ENCODE measurements at places on chromosomes 11 and 22. TPM values are rescaled to one million over a fixed set of nuclear protein-coding genes. Genes with fewer than 3 reads are reported as not detected.

DNA sequence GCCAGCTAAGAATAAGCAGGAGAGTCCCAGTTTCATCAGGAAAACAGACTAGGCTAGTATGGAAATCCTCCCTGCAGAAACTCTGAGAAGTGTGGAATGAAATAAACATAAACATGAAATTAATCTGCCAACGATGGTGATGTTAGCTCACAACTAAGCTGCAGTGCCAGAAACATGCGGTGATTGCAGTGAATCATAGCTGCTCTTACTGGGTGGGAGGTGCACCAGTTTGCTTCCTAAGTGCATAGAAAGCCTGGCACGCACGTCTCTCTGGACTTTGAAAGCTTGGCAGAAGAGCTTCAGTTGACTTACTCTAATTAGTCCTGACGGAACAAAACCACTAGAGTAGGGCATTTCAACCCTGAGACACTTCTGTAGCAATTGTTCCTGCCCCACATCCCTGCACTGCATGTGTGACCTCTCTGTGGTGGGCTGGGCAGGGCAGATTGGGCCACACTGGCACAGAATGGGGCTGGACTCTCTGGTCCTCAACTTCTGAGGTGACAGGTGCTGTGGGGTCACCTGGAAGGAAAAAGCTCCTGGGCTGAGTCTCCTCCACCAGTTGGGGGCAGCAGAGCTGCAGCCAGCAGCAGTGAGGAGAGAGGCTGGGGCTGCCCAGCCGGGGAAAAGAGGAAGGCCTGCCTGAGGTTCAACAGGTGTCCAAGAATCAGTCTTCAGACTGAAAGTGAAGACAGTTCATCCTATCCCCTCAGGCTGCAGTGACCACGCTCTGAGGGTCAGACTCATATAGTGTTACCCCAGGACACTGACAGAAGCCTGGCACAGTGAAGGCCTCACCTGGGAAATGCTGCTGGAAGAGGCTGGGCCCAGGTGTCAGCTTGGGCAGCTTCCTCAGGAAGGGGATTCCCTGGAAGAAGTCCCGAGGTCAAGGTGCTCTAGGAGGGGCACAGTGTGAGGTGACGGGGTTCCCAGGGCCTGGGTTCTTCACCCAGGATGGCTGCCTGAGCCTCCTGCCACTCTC is 40.5 kb downstream of the GGTLC2 start:
- H3K27ac ChIP-seq, result no peak overlapping the region
- no peaks in the 10 kb centered on the region for H3K27me3 ChIP-seq
- no peak for DNase-seq
- no peaks in the 10 kb centered on the region for H3K36me3 ChIP-seq

GRCh38 chr22:48495751-48496080 is 1332.0 kb downstream of the BRD1 start:
- no peaks in the 10 kb centered on the region for H3K27me3 ChIP-seq
- no peak overlapping the region for H3K27ac ChIP-seq
- no peaks in the 10 kb centered on the region for H3K36me3 ChIP-seq
- no peak overlapping the region for H3K4me3 ChIP-seq

- no peak for DNase-seq
- H3K27ac ChIP-seq, result no peak overlapping the region
- no peaks in the 10 kb centered on the region for H3K27me3 ChIP-seq
- no peaks in the 10 kb centered on the region for H3K36me3 ChIP-seq
- no peak overlapping the region for H3K4me3 ChIP-seq
Observed at GRCh38 chr11:66047541-66048365, 1.2 kb downstream of the GAL3ST3 start.

DNA sequence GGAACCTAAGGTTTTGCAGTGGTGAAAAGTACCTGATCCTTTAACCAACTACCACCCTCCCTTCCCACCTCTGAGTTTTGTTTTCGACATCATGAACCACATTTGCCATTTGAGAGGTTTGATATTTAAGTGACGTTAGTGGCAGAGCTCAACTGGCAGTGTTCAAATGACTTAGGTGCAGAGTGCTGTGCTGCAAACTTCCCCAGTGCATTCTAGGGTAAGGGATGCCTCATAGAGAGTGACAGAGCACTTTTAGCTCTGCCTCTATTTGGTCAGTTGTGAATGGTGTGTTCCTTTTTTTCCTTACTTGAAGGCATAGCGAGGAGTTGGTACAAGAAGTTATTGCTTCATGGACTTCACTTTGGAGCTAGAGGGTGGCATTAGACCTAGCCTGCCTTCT is 9.4 kb downstream of the BMAL1 start:
- H3K27me3 ChIP-seq, result no peaks in the 10 kb centered on the region
- H3K4me3 ChIP-seq, result no peak overlapping the region

GRCh38 chr11:68541991-68542390 is 81.4 kb downstream of the PPP6R3 start:
- no peaks in the 10 kb centered on the region for H3K27me3 ChIP-seq
- DNase-seq, result no peak
- no peak overlapping the region for H3K27ac ChIP-seq
- H3K4me1 ChIP-seq, result peaks cover 22% of the 10 kb centered on the region
- no peak overlapping the region for H3K4me3 ChIP-seq

DNA sequence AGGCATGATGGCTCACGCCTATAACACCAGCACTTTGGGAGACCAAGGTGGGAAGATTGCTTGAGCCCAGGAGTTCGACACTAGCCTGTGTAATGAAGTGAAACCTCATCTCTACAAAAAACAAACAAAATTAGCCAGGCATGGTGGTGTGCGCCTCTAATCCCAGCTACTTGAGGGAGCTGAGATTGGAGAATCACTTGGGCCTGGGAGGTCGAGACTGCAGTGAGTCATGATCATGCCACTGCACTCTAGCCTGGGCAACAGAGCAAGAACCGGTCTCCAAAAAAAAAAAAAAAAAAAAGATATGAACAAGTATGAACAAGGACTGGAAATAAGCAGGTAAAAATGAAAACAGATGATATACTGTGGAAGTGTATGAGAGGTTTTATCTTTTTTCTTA is 54.1 kb upstream of the SOX6 start:
- H3K4me3 ChIP-seq, result no peak overlapping the region
- no peaks in the 10 kb centered on the region for H3K27me3 ChIP-seq
- H3K36me3 ChIP-seq, result no peaks in the 10 kb centered on the region
- H3K27ac ChIP-seq, result no peak overlapping the region

GRCh38 chr11:23555085-23555484 is 694.8 kb upstream of the CCDC179 start:
- no peaks in the 10 kb centered on the region for H3K4me1 ChIP-seq
- H3K4me3 ChIP-seq, result no peak overlapping the region
- DNase-seq, result no peak
- no peaks in the 10 kb centered on the region for H3K36me3 ChIP-seq
- no peaks in the 10 kb centered on the region for H3K27me3 ChIP-seq

- no peak for DNase-seq
- no peak overlapping the region for H3K27ac ChIP-seq
- H3K4me3 ChIP-seq, result no peak overlapping the region
- no peaks in the 10 kb centered on the region for H3K27me3 ChIP-seq
- no peaks in the 10 kb centered on the region for H3K36me3 ChIP-seq
- peaks cover 25% of the 10 kb centered on the region for H3K4me1 ChIP-seq
Observed at GRCh38 chr22:42641801-42642413, 1.5 kb upstream of the ATP5MGL start.

- no peak for DNase-seq
- no peaks in the 10 kb centered on the region for H3K27me3 ChIP-seq
- H3K27ac ChIP-seq, result no peak overlapping the region
- H3K4me3 ChIP-seq, result no peak overlapping the region
Observed at GRCh38 chr11:36498721-36499120, 11.4 kb downstream of the TRAF6 start.

GRCh38 chr11:70913715-70914231 is 338.6 kb downstream of the SHANK2 start:
- no peak overlapping the region for H3K4me3 ChIP-seq
- no peaks in the 10 kb centered on the region for H3K27me3 ChIP-seq
- no peaks in the 10 kb centered on the region for H3K4me1 ChIP-seq
- no peak for DNase-seq
- no peaks in the 10 kb centered on the region for H3K36me3 ChIP-seq

- H3K4me3 ChIP-seq, result no peak overlapping the region
- no peak for DNase-seq
- peaks cover 69% of the 10 kb centered on the region for H3K4me1 ChIP-seq
- H3K27me3 ChIP-seq, result no peaks in the 10 kb centered on the region
- H3K27ac ChIP-seq, result no peak overlapping the region
- H3K36me3 ChIP-seq, result peaks cover 46% of the 10 kb centered on the region
Observed at GRCh38 chr11:60993615-60994014, 22.1 kb downstream of the CD6 start.

DNA sequence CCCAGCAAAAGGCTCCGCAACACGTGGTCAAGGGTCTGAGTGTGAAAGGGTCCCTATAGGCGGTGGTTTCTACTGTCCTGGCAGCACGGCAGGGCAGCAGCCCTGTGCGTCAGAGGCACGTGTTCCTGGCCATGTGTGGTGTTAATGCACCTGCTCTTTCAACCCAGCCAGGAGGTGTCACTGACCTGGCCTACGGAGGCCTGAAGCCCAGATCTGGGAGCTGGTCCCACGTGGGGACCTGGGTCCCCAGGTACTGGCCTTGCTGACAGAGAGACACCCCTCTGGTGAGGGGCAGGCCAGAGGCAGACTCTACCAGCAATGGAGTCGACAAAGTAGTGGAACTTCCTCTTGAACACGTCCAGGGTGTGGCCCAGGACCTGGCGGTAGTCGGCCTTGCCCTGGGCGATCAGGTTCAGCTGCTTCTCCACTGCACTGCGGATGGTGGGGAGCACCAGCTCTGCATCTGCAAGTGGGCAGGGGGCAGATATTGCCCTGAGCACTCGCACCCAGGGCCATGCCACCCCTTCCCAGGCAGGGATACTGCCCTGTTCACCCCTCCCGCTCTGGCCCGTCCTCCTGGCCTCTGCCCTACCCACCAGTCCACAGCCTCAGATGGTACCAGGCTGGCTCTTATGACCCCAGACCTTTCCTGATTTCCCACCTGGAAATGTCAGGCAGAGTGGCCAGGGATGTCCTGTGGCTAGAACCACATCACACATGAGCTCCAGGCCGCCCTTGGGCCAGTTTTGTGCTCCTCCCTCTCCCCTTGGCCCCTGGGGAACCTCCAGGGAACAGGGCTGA is 6.8 kb upstream of the PPM1F start:
- H3K4me3 ChIP-seq, result no peak overlapping the region
- H3K27me3 ChIP-seq, result no peaks in the 10 kb centered on the region
- DNase-seq, result no peak
- no peaks in the 10 kb centered on the region for H3K4me1 ChIP-seq
- peaks cover 22% of the 10 kb centered on the region for H3K36me3 ChIP-seq
- H3K27ac ChIP-seq, result no peak overlapping the region

DNA sequence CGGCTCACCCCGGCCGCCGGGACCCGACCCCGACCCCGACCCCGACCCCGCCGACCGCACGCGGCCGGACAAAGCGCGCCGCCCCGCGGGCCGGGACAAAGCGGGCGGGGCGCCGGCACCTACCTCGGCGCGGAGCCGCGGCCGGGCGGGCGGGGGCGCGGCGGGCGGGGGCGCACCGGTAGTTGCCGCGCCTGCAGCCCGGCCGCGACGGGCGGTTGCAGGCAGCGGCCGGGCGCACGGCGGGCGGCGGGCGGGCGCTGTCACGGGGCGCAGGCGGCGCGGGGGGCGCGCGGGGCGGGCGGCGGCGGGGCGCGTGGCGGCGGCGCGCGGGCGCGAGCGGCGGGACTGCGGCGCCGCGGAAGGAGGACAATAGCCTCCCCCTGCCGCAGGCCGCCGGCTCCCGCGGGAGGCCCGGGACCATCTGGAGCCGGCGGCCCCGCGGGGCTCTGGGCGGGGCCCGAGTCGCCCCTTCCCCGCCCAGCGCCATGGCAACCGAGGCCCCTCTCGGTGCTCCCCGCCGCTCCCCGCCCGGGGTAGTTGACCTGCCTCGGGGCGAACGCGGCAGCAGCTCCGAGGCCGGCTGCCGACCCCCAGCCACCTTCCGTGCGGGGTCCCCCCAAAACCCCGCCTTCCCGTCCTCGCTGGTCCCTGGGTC is 851 bp downstream of the SPTBN2 start:
- H3K4me3 ChIP-seq, result no peak overlapping the region
- H3K36me3 ChIP-seq, result no peaks in the 10 kb centered on the region
- H3K27me3 ChIP-seq, result peaks cover 35% of the 10 kb centered on the region
- DNase-seq, result no peak

DNA sequence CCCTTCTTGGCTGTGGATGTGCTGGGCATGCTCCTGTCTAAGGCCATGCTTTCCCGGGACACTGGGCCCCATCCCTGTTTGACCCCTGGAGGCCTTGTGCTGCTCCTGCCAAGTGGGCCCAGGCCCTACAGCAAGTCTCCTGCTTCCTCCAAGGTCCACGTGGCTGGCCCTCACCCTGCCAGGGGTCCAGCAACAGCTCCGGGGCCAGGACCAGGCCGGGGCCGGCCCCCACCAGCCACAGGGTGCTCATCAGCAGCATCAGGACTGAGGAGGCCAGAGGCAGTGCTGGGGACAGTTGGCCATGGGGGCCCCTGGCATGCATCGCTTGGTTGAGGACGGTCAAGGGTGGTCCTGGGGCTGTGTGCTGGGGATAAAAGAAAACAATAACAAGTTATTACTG is 2.5 kb downstream of the RHBDD3 start:
- DNase-seq, result no peak
- no peaks in the 10 kb centered on the region for H3K27me3 ChIP-seq
- no peak overlapping the region for H3K27ac ChIP-seq
- H3K4me1 ChIP-seq, result peaks cover 24% of the 10 kb centered on the region
- no peak overlapping the region for H3K4me3 ChIP-seq

DNA sequence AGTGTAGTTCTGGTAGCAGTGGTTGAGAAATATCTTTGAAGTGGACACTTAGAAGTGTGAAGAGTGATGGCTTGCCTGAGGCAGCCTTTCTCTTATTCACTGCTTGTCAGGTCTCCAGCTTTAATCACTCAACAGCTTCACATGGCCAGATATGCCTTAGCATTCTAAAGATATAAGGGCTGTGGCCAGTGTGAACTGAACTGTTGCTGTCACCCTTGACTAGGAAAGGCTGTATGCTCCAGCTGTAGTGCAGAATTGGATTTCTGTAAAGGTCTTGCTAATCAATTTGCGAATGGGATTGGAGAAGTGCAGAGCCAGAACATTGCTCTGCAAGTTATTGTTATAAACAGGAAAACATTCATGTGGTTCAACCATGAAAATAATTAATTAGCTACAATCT is 266.7 kb downstream of the TMEM135 start:
- DNase-seq, result no peak
- H3K4me3 ChIP-seq, result no peak overlapping the region
- peaks cover under 1% of the 10 kb centered on the region for H3K4me1 ChIP-seq
- H3K27ac ChIP-seq, result no peak overlapping the region

GRCh38 chr11:13169709-13170108 is 107.9 kb upstream of the BMAL1 start:
- H3K27ac ChIP-seq, result no peak overlapping the region
- no peak overlapping the region for H3K4me3 ChIP-seq
- no peak for DNase-seq
- H3K27me3 ChIP-seq, result no peaks in the 10 kb centered on the region

- no peaks in the 10 kb centered on the region for H3K4me1 ChIP-seq
- no peaks in the 10 kb centered on the region for H3K27me3 ChIP-seq
- H3K36me3 ChIP-seq, result no peaks in the 10 kb centered on the region
Observed at GRCh38 chr11:19955660-19956059, 204.6 kb downstream of the DBX1 start.

- no peak overlapping the region for H3K27ac ChIP-seq
- no peaks in the 10 kb centered on the region for H3K27me3 ChIP-seq
- no peaks in the 10 kb centered on the region for H3K4me1 ChIP-seq
- no peaks in the 10 kb centered on the region for H3K36me3 ChIP-seq
- DNase-seq, result no peak
Observed at GRCh38 chr22:27636716-27637508, 164.6 kb downstream of the MN1 start.

Gene PCF11
- total RNA-seq, result 58.8 TPM

Gene MS4A8
- total RNA-seq, result not detected

Gene PATE1
- total RNA-seq, result not detected

Gene CASP5
- not detected for total RNA-seq

Gene IL17RA
- 21.7 TPM for total RNA-seq

Gene COPB1
- total RNA-seq, result 111 TPM

Gene TPBGL
- not detected for total RNA-seq

Gene ISX
- total RNA-seq, result not detected

Measured in CD8-positive, alpha-beta memory T cell (primary cell).